CD4-positive, alpha-beta T cell treated with Interleukin-1 beta for 1 hour (primary cell): ENCODE measurements at places on chromosomes 13 and 19.

GRCh38 chr19:14187561-14187960 is 18.4 kb downstream of the ADGRL1 start:
- no peak for DNase-seq

DNA sequence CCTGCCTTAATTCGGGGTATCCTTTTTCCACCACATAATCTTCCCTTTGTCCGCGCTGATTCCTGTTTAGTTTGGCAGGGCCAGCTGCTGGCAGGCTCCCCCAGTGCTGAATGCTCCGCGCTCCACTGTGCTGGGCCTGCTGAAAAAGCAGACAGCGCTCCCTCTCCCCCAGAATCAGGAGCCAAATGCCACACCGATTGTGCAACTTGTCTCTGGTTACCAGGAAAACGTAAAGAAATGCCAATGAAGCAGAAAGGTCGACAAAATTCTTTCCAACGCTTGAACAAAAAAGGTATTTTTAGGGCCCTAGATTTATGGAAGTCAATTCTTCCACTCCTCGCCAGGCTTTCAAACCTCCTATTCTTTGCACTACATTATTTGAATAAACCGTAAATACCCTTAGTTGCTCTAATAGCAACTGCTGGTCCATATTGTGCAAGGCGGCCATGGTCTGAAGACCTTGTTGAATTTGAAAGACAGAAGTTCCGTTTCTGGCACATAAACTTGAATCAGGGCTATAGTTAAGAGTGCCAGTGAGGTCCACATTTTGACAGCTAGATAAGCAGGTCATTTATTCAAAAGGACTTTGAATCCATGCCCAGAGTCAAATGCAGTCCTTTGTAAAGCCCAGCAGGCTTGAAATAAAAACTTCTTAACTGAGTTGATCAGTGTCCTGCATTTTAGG is 206.7 kb upstream of the RFC3 start:
- no peak for DNase-seq

DNA sequence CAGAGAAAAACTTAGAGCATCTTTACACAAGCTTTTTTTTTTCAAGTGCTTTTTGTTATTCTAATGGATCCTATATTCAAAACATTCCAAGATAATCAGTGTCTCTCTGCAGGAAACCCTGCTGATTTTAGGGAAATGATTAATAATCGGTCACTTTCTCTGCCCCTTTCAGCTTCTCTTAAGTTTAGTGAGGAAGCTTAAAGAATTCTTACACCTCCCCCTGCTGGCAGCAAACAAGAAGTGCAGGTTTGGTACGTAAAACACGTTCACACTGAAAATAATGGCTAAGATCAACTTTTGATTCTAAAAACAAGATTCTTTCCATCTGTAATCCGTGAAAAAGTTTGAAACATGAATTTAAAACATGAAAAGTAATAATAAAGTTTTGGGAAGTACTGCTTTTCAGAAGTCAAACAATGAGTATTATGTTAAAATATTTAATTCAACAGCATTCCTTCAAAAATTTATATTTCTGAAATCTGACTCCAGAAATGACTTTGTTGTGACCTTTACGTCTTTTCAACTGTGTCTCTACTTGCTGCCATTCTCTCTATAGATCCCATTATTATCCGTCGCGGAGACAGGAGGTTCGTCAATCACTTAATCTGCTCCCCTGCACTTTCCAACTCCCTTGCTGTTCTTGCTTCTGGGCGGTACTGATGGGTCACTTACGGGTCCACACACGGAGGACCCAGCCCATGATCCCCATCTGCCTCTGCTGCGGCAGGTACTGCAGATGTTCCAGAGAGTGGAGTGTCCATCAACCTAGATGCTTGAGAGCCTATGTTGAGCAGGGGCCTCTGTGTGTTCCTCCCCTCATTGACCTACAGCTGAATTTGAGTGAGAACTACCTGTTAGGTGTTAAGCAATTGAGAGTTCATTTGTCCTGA is 203.1 kb upstream of the EDNRB start:
- peak; percentile 39 for DNase-seq

GRCh38 chr19:38617283-38617763 is 430 bp downstream of the MAP4K1 start:
- peak; percentile 23 for DNase-seq

DNA sequence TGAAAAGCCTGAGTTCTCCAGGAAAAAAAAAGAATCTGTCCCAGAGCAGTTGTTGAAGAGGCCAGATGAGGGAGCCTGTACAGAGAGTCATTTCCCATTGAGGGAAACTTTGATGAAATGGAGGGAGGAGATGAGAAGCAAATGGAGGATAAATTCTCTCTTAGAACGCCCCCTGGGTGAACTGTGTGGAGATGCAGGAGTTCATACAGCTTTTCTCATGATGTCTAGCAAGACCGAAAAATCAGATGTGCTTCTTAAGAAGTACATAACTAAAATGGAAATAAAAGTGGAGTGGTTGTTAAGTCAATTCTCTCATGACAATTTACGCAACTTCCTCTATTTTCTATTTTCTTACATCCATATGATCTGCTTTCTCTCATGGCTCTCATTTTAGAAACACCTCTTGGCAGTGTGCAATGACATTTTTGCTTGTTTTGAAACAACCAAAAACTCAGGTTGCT is 1263.1 kb downstream of the PCDH9 start:
- DNase-seq, result no peak

- DNase-seq, result no peak
Measured at GRCh38 chr19:49924004-49924880, 4.8 kb upstream of the ATF5 start.

DNA sequence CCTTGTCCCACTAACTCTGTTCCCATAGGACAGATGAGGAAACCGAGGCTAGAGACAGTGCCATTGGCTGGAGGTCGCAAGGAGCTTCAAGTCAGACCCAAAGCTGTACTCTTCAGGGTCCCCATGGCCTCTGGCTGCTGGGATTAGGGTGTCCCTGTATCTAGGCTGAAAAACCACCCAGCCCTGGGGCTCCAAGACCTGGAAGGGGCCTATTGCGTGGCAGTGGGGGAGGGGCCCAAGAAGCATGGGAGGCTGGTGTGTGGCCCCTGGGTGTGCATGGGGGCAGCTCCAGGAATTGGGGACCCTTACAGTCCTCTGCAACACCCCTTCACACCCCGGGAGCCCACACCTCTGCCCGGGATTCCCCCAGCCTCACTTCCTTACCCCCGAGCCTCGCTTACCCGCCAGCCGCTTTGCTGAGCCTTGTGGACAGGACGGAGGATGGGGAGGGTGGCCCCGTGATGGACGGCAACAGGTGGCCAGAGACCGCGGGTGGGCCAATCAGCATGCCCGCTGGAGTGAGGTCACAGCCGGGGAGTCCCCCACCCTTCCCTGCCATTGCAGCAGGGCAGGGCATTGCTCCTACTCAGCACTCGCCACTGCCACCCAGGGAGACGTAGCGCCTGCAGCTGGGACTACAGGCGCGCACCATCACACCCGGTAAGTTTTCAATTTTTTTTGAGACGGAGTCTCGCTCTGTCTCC is at the start of gene JSRP1:
Gene JSRP1, minus strand, starts transcription at position 436 of the 704 bp plus-strand sequence. CDS start 1,103 bp downstream, outside the sequence.
- DNase-seq, result peak; percentile 49

DNA sequence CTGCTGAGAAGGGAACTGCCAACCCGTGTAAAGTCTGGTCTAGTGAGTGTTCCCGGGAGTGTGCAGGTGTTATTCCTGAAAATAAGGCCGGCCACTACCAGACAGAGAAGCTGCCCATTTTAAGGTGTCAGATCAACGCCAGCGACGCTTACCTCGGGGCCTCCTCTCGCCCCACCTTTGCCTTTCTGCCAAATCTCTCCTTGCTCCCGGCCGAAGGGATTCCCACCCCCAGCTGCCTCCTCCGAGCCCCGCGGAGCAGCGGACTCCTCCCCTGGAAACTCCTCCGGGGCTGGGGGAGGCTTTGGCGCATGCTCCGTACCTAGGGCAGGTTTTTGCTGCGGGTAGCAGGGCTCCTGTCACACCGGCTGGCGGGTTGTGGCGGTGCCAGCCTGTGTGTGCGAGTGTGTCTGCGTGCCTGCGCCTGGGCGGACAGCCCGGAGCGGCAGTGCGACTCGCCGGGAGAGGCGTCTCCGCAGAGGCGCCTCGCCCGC is at the start of gene HS6ST3:
Gene HS6ST3, plus strand, starts transcription at position 359 of the 491 bp plus-strand sequence.
- DNase-seq, result no peak

DNA sequence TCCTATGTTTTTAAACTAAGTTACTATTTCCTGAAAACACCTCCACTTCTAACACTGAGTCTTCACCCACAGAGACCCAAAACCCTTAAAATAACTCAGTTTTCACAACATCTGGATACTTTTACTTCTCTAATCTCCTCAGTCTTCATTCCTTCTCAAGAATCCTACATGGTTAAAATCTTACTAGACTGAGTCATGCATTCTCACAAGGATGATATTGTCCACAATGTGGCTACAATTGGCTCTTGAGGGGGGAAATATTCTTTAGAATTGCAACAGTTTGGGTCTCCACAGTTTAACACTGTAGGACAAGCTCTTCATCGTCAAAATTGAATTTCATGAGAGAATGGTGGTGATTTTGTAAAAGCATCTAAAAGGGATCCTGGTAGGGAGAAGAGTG is 397.1 kb downstream of the SLITRK5 start:
- no peak for DNase-seq

DNA sequence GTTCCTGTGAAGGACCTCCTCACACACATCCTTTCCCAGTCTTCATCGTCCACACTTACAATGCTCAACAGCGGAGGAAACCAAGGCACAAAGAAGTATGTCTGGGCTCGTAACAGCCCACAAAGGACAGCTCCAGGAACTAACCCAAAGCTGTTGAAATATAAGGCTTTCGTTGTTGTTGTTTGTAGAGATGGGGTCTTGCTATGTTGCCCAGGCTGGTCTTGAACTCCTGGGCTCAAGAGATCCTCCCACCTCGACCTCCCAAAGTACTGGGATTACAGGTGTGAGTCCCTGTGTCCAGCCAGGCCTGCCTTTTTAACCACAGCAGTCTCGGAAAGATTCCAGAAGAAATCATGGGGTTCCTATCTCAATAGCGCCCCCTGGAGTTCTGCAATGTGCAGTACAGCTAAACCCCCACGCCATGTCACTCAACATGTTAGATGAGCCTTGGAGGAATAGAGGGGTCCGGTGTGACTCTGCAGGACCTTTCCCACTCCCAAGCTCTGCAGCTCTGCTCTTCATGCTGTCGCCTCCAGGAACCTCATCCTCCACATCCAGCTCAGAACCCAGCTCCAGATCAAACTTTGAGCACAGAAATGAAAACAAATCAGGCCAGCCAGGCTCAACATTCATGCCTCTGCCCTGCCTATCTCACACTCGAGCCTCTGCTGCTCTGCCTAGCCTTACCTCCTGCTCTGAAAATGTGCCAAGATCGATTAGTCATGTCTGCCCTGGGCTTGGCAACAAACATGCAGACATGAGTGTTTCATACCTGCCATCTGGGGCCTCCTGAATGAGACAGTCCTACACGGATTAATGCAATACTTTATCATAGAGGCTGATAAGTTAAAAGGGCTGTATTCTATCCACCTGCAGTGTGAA is 7.5 kb downstream of the PLA2G4C start:
- DNase-seq, result peak; percentile 32

- no peak for DNase-seq
Measured at GRCh38 chr13:68666774-68667397, 1436.8 kb upstream of the PCDH9 start.

- no peak for DNase-seq
Measured at GRCh38 chr19:49368711-49369358, 5.2 kb downstream of the DKKL1 start.

DNA sequence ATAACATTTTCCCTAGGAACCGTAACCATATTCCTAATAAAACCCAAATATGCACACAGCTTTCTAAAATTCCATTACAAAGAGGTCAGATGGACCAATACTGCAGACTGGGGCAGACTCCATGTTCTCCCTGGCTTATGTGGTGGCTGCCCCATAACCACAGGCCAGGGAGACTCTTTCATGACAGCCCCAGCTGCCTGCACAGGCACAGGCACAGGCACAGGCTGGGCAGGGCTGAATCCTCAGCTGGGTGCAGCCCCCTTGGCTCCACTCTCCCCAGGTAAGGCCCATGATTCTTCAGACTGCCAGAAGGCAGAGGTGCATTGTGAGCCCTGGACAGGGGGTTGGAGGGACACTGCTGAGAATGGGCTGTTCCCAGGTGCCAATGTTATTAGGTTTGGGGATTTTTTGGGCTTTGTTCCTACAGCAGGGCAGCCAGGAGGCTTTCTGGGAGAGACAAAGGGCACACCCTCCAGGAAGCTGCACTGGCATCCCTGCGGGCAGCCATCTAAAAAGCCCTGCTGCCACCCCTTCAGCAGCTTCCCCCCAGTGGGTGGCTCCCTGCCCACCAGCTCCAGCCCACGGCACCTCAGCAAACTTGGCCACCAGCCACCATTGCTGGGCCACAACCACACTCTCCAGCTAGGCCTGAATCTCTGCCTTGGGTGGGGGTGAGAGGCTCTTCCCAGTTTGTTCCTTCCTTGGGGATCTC is 20.0 kb downstream of the DOCK9 start:
- DNase-seq, result no peak

DNA sequence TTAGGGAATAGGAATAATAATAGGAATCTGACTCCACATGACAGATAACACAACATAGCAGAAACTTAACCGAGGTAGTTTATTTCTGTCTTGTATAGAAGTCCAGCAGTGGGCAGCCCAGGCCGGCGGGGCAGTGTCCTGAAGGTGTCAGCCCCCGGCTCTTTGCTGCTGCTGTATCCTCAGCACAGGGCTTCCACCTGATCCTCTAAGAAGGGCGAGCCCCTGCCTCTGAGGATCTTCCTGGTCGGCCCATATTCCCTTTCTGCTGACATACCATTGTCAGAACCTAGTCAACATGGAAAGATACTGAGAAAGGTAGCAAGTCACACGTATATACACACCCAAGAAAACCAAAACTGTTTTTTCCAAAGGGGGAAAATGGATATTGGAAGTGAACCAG is 56.2 kb upstream of the GPR183 start:
- no peak for DNase-seq

GRCh38 chr13:57843521-57843920 is 212.0 kb downstream of the PCDH17 start:
- DNase-seq, result no peak

DNA sequence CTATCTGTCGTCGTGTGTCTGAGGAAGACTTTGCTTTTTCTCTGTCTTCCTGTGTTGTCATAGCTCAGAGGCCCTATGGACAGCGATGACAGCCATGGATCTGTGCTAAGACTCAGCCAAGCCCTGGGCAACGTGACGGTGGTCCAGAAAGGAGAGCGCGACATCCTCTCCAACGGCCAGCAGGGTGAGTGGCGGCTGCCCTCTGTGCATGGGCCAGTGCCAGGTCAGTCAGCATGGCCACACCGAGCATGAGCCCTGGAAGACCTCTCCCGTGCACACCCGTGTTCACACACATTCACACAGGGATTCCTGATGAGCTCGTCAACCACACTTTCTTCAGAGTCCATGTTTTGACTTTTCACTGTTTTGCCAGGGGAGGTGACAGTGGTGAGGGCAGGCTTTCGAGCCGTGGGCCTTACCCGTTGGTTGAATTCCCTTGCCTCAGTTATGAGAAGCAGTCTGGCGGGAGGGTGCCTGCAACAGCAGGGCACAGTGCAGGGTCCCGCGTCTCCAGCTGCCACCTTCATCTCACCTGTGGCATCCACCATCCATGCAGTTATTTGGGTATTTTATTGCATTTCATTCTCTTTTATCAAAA is 20.2 kb downstream of the NAXD start:
- no peak for DNase-seq

GRCh38 chr13:59738921-59739320 is 424.8 kb downstream of the DIAPH3 start:
- no peak for DNase-seq

- DNase-seq, result peak; percentile 69
Measured at GRCh38 chr19:48510421-48511268, 990 bp downstream of the LMTK3 start.
